GM18507 (cell line): ENCODE measurements at places on chromosomes 1 and 21.

GRCh38 chr21:42616446-42616845 lies 37.0 kb upstream of the PDE9A start:
- no peak for DNase-seq

DNA sequence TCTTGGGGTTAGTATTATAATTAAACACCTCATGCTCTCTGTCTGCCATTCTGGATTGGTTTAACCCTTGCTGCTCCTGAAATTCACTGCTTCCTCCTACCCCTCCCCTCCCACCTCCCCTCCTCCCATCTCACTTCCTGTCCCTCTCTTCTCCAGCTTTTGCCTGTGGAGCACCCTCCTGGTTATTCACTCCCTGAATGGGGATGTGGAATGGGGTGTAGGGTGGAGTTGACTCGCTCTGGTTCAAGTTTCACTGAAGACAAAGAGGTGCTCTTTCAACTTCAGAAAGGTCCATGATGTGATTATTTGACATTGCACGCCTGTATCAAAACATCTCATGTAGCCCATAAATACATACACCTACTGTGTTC lies 160.5 kb downstream of the PLXNA2 start:
- DNase-seq, result no peak

DNA sequence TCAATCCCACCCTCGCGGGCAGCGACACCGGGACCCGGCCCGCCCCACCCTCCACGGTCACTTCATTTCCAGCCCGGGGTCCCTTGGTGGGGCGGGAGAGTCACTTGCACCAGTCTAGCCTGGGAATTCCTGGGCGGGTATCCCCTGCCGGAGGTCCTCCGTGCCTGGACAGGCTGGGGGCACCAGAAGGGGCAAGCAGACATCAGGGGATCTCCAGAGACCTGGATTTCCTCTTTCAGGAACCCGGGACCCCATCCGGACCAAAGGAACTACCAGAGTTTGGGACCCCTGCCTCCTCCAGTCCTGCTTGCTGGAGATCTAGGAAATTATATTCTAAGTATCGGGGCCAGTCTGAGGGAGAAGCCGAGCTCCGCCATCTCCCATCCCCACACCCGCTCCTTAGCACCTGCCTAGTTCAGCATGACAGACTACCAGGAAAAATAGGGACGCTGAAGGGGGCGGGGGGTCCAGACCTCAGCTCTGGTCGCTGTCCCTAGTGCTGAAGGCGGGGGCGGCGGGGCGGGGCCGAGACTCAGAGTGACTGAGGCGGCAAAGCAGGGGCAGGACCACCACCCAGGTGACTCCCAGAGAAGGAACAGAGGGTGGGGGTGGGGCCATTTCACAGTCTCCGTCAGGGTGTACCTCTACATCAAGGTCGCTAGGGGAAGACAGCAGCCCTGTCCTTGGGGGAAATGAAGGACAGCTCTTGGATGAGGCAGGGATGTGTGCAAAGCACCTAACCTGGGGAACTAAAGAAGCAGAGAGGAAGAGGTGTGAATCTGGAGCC lies 832 bp downstream of the HCN3 start:
- no peak for DNase-seq

GRCh38 chr21:31343030-31343510 lies 991 bp downstream of the TIAM1 start:
- no peak for DNase-seq

DNA sequence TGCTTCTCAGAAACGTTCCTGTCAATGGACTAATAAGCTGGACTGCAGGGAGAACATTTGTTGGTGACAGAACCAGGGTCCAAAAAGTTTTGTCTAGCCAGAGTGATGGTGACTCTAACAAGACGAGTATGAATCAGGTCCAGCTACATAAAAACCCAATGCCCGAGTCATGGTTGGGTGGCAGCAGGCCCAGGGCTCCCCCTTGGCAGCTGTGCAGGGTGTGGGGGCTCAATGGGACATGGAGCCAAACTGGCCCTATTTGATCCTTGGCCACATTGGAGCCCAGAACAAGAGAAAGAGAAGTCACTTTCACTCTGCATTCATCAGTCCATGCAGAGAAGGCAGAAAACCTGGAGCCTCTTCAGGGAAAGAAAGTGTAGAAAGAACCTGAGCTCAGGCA lies 37.9 kb upstream of the TENT5C start:
- DNase-seq, result no peak

- DNase-seq, result no peak
Observed at GRCh38 chr1:17120481-17120877, 1.2 kb upstream of the PADI2 start.

GRCh38 chr1:75870951-75871350 lies 61.3 kb downstream of the ASB17 start:
- no peak for DNase-seq

DNA sequence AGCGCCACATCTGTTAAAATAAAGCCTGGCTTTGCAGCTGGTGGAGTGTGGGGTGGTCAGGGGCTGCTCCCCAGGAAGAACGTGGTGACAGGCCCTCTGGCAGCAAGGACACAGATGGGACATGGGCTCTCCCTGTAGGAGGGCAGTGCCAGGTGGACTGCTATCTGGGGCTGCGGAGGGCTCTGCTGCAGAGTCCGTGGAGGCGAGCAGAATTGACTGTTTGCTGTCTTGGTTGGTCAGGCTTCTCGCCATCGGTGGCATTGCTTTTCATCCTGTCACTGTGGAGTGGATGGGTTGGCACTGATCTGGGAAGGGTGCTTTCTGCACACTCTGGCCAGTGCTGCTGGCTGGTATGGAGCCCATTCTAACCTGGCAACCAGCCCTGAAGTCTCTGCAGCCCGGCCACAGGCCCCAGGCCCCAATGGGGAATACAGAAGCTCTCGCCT lies 103.0 kb downstream of the LAMC2 start:
- DNase-seq, result no peak

DNA sequence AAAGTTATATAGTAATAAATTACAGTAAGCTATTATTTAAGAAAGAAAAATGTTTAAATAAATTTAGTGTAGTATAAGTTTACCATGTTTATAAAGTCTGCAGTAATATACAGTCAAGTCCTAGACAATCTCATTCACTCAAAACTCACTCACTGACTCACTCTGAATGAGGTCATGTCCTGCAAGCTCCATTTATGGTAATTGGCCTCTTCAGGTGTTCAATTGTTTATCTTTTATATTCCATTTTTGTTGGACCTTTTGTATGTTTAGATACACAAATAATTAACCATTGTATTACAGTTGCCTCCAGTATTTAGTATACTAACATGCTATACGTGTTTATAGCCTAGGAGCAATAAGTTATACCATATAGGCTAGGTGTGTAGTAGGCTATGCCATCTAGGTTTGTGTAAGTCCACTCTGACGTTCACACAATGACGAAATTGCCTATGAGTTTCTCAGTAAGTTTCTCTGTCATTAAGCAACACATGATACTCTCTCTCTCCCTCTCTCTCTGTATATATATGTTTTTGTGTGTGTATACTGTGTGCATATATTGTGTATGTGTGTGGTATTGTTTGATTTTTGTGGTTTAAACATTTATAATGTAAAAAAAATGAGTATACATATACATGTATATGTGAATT lies 161.2 kb downstream of the NCAM2 start:
- DNase-seq, result no peak

DNA sequence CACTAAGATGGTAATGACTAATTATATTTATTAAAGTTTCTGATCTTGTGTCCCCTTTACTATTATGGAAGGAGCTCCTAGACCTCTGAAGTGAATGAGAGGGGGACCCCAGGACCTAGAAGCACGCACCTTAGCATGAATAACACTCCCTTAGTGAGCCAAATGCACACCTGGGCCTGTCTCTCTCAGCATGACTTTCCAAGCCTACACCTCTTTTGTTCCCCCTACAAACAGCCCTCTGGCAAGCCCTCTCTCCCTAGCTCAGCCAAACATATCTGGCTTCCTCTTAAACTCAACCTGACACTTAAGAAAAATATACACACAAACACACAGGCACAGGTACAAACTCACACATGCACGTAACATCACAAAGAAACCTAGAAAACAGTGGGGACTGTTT lies 7.3 kb upstream of the CTH start:
- DNase-seq, result no peak

DNA sequence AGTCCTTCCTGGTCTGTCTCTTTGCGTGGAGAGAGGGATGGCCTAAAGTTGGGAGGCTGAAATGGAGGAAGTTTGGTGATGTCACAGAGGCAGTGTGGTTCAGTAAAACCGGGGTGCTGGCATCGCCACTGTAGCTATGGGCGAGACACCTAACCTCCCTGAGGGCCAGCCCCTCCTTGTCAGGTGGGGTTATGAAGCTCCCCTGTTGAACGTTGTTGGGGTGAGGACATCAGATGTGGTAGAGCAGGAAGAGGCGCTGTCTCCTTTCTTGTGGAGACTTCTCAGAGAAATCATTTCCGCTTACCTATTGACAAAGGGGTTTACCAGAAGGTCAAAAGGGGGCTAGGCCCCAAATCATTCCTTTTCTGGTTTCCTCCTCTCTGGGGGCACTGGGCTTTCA lies 294.7 kb downstream of the SIPA1L2 start:
- no peak for DNase-seq

DNA sequence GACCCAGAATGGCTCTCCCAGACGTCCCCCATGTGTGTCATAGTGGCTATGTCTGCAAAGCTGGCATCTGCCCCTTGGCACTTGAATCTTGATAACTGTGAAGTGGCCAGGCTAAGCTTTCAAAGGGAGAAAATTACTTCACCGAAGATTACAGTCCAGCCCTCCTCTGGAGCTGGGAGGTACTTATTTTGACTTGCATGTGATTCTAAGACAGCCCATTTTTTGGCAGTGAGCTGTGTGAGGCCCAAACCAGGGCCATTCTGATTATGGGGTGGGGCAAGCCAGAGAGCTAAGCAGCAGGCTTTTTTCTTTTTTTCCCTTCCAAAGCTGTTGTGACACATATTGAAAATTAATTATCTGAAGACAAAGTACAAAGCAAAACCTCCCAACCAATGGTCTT lies 42.1 kb upstream of the C8B start:
- DNase-seq, result no peak

DNA sequence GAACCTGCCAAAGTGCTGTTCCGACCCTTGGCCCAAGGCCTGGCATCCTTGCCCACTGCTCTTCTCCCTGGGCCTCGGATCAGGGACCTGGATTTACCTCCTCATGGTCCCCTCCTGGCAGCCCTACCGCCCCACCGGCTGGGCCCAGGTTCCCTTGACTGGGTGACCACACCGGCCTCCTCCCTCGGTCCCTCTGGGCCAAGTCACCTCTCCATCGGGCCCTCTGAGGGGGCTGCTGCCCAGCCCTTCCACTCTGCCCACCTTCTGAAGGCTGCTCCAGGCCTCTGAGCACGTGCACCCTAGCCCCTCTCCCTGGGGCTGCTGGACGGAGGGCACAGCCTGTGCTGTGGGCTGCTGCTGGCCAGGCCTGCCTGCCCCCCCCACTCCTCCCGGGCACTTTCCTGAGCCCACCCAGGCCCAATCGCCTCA lies 9.3 kb upstream of the MMEL1 start:
- no peak for DNase-seq

DNA sequence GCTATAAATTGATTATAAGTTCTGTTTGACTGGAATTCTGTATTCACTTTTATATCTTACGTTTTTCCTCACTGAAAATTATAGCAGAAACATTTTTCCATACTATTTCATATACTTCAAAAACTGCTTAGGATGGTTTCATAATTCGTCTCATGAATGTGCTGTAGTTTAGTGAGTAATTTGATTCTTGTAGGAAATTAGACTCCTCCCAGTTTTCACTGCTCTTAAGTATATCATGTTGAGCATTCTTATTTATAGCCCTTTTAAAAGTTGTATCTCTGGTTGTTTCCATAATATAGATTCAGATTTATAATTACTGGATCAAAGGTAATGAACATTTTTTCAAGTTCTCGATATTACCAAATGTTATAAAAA lies 250.6 kb downstream of the FMN2 start:
- DNase-seq, result no peak

- no peak for DNase-seq
Observed at GRCh38 chr1:93783876-93784275, 95.1 kb downstream of the DNTTIP2 start.
